ENCODE measurements at places on chromosomes 5 and 9. TPM values are rescaled to one million over a fixed set of nuclear protein-coding genes. Genes with fewer than 3 reads are reported as not detected.

DNA sequence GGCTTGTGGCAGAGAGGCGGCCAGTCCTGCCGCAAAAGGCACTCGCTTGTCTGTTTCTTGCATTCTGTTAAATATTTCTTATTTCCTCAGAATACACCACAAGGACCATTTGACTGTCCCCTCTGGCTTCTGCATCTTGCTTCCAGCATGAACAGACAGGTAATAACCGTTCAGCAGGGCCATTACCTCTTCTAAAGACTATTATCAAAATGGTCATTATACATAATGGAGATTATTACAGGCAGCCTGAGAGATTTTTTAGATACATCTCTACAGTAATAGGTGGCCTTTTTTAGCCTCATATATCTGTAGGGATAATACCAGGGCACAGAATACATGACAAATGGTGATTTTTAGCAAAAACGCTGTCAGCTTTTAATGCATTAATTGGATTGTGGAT is 382.0 kb downstream of the PSAT1 start:
- no peak for DNase-seq

Gene NMUR2
- polyA plus RNA-seq = not detected

DNA sequence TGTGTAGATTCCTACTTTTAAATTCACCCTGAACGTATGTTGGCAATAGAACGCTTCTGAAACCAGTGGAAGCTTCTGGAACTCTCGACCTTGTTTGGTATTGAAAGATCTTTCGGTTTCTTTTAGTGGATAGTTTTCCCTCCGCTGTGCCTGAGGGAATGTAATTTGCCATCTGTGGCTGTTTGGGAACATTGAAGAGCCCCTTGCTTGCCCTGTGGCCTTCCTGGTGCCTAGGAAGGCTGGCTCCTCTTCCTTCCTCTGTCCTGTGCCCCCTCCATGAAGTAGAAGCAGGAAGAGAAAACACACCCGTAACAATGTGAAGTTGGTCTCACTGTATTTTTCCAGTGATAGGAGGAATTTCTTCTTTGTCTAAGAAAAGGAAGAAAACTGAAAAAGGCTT is 274.3 kb downstream of the AOPEP start:
- DNase-seq = no peak

Gene SPINK13
- not detected for polyA plus RNA-seq

DNA sequence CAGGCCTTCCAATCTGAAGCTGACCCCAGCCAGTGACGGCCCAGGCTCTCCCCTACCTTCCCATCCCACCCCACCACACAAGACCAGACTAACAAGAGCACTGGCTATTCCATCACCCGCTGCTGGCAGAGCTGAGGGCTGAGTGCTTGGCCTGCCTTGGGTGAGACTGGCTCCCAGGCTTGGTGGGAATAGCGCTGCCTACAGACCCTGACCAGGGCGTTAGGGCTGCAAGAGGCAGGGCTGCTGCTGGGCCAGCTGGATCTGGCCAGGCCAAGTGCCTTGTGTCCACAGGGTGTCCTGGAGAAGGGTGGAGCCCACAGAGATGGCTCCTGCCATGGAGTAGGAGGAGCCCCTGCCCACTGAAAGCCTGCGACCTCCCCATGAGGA is 31.6 kb upstream of the ANGPTL2 start:
- no peak for DNase-seq

Gene NDUFS4
- 51.6 TPM for polyA plus RNA-seq

GRCh38 chr5:110477911-110478310 is 248.6 kb downstream of the TMEM232 start:
- no peak for DNase-seq

DNA sequence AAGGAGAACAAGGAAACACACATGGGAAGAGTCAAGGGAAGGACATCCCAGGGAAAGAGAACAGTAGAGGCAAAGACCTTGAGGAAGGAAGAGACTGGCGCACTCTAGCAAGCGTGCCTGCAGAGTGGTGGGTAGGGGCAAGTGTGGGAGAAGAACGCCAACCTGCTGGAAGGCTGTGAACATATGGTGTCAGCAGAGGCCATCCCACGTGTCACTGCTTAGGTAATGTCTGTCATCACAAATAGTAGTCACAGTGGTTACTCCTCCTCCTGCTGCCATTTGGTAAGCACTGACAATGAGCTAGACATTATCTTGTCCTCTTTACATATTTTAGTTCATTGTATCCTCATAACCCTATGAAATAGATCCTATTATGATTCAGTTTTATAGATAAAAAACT is 206.4 kb upstream of the TRIM32 start:
- no peak for DNase-seq

DNA sequence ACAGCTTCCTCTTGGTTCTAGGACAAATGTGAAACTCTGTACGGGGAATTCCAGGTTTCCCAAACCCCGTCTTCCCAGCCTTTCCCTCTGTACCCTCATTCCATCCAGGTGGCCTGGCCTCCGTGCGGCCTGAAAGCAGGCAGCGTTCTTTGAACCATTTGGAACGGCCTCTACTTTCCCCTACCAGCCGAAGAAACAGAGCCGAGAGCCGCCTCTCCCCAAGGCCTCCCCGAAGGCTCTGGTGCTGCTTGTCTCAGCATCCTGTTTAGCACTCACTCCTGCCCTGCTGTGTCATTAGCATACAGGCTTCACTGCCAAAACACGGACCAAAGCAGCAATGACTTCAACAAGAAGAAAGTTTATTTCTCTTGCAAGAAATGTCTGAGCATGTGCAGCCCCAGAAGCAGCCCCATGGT is 137.7 kb downstream of the HSD17B3 start:
- no peak for DNase-seq

DNA sequence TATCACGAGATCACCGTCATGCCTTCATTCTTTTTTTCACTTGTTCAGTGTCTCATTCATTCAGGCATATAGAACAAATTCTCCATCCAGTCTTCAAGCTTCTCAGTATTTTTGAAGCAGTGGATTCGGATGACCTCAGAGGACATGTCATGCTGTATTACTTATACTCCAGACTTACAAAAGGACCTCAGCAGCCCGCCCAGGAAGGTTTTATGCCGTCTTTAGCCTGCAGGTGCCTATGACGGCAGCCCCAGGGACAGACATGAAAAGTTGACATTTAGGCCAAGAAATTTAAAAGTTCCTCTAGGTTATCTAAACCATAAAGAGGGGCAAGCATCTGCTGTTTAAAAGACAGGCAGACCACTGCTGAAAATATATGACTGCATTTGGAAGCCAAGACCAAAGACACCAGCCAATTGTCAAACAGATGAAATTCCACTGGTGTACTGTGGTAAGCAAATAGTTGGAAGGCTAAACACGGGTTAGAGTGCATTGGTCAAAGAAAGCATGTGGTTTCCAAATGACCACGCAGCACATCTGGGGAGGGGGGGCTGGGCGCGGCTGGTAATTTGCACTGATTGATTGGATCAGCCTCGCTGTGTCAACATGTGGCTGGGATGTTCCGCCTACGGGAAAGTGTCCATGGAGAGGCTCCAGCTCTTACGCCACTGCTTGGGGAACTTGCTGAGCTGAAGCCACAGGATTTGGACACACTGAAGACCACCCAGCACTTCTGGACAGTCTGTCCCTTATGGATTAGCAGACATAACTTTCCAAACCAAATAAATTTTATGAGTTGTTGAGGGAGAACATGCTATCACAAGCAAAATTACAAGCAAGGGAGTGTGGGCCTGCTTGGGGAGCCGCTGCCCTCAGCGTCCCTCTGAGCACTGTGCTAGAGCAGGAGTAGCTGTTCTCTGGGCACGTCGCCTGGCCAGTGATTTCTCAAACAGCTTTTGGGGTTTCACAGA is 173.6 kb downstream of the FANCC start:
- peak; percentile 64 for DNase-seq

Gene ZDHHC11
- 0.15 TPM for polyA plus RNA-seq

GRCh38 chr9:4555236-4555635 is 65.0 kb downstream of the SLC1A1 start:
- DNase-seq = no peak

DNA sequence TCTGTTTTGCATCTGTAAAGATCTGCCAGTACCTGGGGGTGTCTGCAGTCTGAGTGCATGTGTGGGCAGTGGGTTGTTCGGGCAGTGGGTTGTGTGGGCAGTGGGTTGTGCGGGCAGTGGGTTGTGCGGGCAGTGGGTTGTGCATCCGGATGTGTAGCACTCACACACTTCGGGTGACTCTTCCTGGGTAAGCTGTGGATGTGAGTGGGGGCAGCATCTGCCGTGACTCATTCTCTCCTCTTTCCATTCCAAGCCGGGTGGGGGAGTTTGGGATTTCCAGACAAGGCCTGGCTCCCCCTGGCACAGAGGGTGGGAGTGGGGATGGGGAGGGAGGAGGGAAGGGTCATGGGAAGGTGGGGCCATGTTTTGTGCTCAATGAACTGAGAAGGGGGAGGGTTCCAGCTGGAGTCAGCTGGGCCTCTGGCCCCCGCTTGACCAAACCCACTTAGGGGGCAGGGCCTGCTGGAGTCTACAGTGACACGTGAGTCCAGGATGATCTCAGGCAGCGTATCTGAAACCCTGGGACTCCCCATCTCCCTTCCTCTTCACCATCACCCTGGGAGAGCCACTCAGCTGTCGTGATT is 8.3 kb downstream of the CRB2 start:
- DNase-seq = no peak

GRCh38 chr5:134003817-134004625 is 754 bp downstream of the VDAC1 start:
- no peak for DNase-seq

DNA sequence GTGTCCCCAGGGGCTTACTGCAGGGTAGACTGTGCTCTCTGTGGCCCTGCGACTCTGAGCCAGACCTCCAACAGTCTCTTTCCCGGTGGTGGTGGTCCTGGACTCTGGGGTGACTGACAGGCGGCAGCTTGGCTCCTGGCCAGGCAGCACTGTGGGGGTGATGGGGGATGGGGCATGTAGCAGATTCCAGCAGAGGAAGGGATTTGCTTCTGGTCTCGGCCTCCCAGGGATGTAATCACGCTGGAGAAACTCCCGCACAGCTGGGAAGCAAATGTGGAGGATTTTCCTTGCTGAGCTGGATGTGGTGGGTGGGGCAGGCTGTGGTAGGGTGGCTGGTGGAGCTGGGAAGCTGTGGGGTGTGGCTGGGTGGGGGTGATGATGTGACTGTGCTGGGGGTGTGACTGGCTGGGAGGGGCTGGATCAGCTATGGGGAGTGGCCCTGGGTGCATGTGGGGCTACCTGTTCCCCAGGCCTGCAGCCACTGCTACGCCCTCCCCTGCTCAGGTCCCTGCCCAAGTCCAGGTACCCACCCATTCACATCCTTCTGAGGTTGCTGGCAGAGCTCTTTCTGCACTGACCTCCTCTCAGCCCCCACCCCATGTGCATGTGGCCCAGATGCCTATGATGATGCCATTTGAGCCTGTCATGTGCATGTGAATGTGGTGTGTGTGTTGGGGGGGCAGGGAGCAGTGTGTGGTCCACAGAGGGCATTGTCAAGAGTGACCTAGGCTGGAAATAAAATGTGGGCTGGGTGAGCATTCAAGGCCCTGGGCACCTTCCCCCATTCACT is 3.8 kb downstream of the NDST1 start:
- DNase-seq = peak; percentile 73

DNA sequence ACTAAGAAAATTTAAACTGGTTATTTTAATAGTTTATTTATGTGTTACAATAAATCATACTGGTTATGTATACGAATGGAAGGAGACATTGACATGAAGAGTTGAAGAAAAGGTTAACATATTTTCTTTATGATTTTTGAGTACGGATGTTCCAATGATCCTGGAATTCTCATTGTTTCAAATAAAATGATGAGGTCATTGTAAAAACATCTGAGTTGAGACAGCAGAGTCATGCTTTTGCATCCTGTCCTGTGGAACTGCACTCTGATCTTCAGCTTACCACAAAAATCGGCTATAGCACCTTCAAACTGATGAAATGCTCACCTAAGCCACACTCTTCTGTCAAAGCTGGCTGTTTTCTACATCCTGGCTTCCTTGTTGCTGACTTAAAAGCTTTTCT is 67.8 kb downstream of the PTCD2 start:
- no peak for DNase-seq

Gene TMC1
- 1.2 TPM for polyA plus RNA-seq

Gene SCGB3A1
- not detected for polyA plus RNA-seq

GRCh38 chr5:97149709-97150108 is 7.3 kb upstream of the LIX1 start:
- no peak for DNase-seq

GRCh38 chr9:101037430-101037829 is 8.9 kb downstream of the PLPPR1 start:
- DNase-seq = no peak

DNA sequence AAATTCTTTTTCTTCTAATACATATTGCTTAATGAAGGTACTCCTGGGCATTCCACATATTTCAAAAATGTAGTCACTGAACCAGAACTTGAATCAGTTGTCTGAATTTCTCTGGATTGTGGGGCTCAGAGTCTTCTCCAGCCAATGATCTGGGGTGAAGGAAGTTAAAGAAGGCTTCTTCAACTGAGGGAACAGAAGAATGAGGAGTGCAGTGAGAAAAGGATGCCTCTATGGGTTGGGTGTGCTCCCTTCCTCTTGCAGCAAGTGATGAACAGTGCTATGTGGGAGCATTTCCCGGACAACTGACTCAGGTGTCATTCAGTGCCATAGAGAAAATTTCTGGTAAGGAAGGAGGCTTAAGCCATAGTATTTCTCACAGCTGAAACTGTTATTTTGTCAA is 7.9 kb downstream of the LNPEP start:
- DNase-seq = no peak

DNA sequence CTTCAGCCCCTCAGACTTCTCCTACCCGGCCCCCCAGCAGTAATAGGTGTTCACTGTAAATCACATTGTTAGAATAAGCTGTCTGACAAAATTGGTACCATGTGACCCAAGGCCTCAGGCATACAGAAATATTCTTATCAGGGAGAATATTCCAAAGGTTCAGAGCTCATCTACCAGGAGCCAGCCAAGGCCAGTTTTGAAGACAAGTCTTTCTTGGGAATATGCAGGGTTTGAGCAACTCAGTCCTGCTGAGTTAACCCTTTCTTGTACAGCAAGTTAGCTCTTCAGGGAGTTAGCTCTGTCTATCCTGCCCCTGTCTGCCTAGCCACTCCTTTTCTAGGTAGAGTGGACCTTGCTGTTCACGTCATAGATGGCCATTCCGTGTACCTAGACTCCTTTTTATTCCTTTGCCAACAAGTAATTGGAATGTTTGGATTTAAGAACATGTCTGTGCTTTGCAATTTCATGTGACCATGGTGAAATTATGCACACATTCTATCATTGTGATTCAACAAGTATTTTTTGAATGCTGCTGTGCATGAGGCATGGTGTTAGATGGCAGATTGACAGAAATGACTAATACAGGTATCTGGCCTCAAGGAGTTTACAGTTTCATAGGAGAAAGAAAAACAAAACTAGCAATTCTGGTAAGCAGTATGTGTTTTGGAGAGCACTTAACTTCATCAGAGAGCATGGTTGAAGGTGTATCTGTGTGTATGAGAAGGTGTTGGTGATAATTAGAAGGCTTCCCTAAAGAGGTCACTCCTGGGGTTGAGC is 22.6 kb downstream of the TGFBR1 start:
- peak; percentile 63 for DNase-seq

Measured in BJ (cell line).